ENCODE measurements at places on chromosomes 11 and 22.
A peak's percentile ranks its signal among the peaks of the same experiment; 100 is the strongest.

DNA sequence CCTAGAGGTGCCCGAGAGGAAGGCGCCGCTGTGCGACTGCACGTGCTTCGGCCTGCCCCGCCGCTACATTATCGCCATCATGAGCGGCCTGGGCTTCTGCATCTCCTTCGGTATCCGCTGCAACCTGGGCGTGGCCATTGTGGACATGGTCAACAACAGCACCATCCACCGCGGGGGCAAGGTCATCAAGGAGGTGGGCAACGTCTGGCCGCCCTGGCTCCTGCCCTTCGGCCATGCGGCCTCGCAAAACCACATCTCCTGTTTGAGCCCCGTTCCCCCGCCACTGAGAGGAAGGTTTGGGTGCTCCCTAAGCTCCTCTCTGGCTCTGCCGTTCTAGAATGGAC is 3.4 kb downstream of the SLC17A6 start:
- DNase-seq = no peak

DNA sequence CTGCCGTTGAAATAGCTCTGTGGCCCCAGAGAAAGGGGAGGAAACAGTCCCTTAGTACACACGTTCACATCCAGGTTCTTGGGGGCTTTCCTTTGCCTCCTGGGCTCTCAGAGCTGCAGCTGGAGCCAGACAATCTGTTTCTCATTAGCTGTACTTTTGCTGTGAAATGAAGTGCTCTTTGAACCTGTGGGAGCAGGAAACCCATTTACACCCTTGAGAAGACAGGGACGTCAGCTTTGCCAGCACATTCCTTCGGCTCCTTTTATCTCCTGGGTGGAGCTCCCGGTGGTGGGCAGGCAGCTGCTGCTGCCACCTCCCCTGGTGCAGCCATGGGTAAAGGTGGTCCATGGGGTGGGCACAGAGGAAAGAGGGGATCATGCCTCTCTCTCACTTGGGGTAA is 80.6 kb upstream of the TIMP3 start:
- peak; percentile 72 for DNase-seq

GRCh38 chr11:7648264-7648663 is 25.0 kb downstream of the CYB5R2 start:
- DNase-seq = no peak

DNA sequence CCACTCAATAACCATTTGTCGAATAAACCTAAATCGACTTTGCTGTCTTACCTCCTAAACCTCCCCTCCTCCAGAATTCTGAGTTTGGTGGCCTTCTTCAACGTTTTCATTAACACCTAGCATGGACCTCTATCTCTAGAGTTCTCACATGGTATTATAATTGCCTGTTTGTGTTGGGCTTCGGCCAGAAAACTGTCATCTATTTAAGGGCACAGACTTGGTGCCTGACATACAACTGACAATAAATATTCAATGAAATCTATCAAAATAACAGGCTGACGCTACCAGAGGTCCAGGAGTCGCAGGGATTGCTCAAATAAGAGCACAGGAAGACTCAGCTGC is 687 bp downstream of the ALKBH8 start:
- no peak for DNase-seq

- no peak for DNase-seq
Observed at GRCh38 chr11:27440090-27440489, 32.5 kb downstream of the LGR4 start.

- no peak for DNase-seq
Observed at GRCh38 chr22:26021516-26021915, 147.7 kb upstream of the SEZ6L start.

DNA sequence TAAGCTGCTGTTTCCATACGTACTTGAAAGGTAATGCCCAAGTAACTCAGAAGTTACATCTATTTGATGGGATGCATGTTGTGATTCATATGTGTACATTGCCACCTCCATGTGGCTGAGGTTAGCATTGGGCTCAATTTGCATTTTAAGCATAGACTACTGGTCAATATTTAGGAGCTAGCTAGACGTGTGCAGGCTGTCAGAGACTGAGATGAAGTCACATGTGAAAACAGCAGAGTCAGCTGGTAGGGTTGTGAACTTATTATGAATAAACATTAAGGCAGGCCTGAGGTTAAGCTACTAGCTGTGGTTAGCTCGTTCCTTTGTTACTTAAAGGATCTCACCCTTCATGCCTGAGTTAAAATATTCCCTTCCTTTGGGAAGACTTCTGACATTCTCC is 114.5 kb upstream of the MTNR1B start:
- no peak for DNase-seq

- no peak for DNase-seq
Observed at GRCh38 chr11:64526795-64527194, 64.2 kb upstream of the SLC22A12 start.

- no peak for DNase-seq
Observed at GRCh38 chr22:27751277-27752070, 50.1 kb downstream of the MN1 start.

DNA sequence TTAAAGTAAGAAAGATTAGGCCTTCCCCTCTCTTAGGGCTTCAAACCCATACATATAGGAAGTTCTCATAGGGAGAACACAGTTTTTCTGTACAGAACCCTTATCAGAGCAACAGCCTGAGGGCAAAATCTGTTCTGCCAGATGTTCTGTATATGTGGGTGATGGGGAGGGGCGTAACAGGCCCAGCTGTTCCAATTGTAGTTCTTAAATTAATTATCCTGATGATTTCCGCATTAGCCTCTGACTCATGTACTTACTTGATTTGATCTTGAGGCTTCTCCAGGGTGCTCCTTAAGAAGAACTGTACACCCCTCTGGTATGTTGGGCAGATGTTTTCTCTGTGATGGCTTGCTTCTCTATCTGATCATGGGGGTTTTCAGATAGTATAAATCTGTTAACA is 123.1 kb upstream of the C11orf87 start:
- peak; percentile 64 for DNase-seq

GRCh38 chr11:104064034-104064630 is 27.7 kb downstream of the DDI1 start:
- no peak for DNase-seq

DNA sequence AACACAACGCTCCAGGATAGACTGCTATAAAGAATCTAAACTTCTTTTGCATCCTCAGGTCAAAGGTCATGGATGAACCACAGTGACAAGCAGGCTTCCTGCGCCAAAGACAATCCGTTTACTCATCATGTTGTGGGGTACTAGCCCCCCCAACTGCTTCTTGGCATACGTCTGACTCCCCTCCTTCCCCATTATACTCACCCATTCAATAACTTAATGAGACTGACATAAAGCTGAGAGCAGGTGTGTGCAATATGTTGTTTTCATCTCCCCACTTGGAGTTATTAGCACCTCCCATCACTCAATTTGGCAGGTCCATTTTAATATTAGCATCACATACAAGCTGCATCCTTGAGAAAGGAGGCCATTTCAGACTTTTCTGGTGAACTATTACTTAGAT is 157.1 kb downstream of the CADM1 start:
- DNase-seq = no peak

DNA sequence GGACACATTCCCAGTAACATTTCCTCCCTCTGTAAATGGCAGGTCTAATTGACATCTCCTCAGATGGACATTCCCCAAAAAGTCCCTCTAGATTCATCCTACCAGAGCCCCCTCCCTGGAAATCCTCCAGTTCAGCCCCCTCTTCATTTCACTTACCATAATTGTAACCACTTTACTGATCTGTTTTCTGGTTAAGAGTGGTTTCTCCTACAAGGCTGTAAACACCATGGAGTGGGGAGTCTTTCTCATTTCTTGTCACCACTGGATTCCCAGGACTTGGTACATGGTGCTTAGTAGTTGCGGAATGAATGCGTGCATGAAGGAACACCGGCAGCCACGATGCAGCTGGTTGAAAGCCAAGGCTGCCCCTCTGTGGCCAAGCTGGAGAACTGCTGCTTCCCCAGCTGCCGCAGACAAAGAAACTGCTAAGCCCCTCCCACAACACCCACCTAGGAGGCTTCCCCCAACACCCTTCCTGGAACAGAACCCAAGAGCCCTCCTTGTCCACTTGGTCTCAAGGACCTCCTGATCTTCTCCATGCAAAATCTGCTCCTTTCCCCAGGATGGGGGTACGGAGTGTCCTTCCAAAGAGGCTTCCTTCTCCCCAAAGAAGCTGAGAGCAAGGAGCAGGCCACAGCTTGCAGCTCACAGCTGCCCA is 18.6 kb upstream of the SCARF2 start:
- DNase-seq = peak; percentile 87

- no peak for DNase-seq
Observed at GRCh38 chr11:64870893-64871466, 7.4 kb downstream of the EHD1 start.

DNA sequence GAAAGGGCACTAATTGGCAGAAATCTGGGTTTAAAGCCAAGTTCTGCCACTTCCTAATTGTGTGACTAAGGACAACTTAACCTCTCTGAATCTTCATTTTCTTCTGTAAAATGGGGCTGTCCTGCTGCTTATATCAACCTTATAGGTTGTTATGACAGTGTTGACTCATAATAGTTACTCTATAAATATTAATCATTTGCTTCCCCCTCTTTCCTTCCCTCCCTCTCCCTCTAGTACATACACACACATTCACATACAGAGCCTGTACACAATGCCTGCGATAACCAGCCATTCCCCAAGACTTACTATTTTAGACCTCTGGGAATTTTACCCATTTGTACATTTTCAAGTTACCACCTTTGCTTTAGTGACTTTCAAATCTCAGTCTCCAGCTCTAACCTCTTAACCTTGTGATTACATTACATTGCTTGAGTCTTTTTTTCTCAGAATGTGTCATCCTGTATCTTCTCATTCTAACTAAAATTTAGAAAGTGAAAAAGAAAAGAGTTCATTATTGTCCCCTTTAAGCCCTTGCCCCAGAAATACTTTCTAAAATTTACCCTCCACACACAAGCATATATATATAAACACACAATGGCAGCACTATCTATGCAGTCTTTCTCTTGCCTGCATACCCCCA is 31.9 kb downstream of the GDPD4 start:
- DNase-seq = no peak

DNA sequence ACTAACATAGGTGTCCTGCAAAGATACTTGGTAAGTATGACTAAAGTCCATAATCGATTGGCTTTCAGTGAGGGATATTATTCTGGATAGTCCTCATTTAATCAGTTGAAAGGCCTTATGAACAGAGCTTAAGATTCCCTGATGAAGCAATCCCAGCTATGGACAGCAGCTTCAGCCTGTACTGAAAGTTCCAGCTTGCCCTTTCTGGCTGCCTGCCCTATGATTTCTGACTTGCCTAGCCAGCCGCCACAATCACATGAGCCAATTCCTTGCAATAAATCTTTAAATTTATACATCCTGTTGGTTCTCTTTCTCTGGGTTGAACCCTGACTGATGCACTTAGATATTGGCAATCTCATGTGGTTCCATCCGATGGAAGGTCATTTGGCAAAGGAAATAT is 759.0 kb upstream of the API5 start:
- no peak for DNase-seq

- no peak for DNase-seq
Observed at GRCh38 chr11:93074352-93074751, 104.9 kb downstream of the MTNR1B start.

GRCh38 chr11:78127403-78127802 is 12.0 kb downstream of the ALG8 start:
- DNase-seq = no peak

- DNase-seq = no peak
Observed at GRCh38 chr11:129625930-129626329, 189.7 kb upstream of the TMEM45B start.

GRCh38 chr22:21624120-21624879 is 5.5 kb downstream of the YDJC start:
- no peak for DNase-seq

- no peak for DNase-seq
Observed at GRCh38 chr11:31089117-31089516, 280.4 kb downstream of the DCDC1 start.
